ENCODE measurements at places on chromosomes 5 and 9. TPM values are rescaled to one million over a fixed set of nuclear protein-coding genes. Genes with fewer than 3 reads are reported as not detected.

Gene FST
- 3.4 TPM for total RNA-seq

DNA sequence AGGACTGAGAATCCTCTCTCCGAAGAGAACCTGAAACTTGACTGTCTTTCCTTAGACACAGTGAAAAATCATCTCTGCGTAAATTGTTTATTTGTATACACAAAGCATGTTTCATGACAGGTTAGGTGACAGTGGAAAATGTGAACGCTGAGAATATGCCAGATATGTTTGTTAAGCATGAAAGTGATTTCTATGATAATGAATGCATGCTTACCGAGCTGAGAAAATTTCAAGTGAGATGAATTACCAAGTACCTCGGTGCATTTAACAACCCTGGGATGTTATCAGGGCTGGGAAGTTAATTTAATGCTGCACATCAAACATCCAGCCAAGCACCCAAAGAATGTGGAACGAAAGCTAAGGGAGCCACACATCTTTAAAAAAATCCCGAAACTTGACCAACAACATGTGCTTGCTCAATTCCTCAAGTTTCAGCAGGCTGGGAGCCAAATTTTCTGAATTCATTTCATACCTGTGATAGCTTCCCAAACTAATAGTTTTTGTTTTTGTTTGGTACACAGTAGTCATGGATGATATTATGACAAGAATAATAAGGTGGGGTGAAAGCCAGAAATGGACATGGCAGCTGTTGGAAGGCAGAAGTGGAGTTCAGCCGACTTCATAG, 336.9 kb downstream of the ARHGEF28 start:
- no peak overlapping the region for H3K27ac ChIP-seq
- no peak for DNase-seq
- no peaks in the 10 kb centered on the region for H3K27me3 ChIP-seq
- no peaks in the 10 kb centered on the region for H3K36me3 ChIP-seq
- H3K4me3 ChIP-seq = no peak overlapping the region

Gene GABRP
- total RNA-seq = not detected

- no peak overlapping the region for H3K27ac ChIP-seq
- no peaks in the 10 kb centered on the region for H3K36me3 ChIP-seq
- H3K27me3 ChIP-seq = no peaks in the 10 kb centered on the region
- no peak for DNase-seq
These were observed 101.9 kb downstream of the NLN start for GRCh38 chr5:65823845-65824445.

- peaks cover 77% of the 10 kb centered on the region for H3K4me1 ChIP-seq
- peaks cover 13% of the 10 kb centered on the region for H3K36me3 ChIP-seq
- H3K27me3 ChIP-seq = no peaks in the 10 kb centered on the region
- no peak for DNase-seq
- H3K4me3 ChIP-seq = no peak overlapping the region
These were observed 4.7 kb downstream of the PFDN1 start for GRCh38 chr5:140298183-140298601.

GRCh38 chr5:73786043-73786831, 160.2 kb downstream of the ARHGEF28 start:
- no peaks in the 10 kb centered on the region for H3K36me3 ChIP-seq
- DNase-seq = no peak
- no peaks in the 10 kb centered on the region for H3K27me3 ChIP-seq
- H3K4me3 ChIP-seq = no peak overlapping the region
- no peak overlapping the region for H3K27ac ChIP-seq
- H3K4me1 ChIP-seq = no peaks in the 10 kb centered on the region

GRCh38 chr5:180808461-180809000, 5.9 kb upstream of the MGAT1 start:
- H3K36me3 ChIP-seq = no peaks in the 10 kb centered on the region
- H3K4me1 ChIP-seq = peaks cover 71% of the 10 kb centered on the region
- no peaks in the 10 kb centered on the region for H3K27me3 ChIP-seq
- peak overlapping the region; percentile 94 for H3K4me3 ChIP-seq
- H3K27ac ChIP-seq = peak overlapping the region; percentile 94

Gene IFNA1
- total RNA-seq = not detected

Gene MLANA
- total RNA-seq = not detected

DNA sequence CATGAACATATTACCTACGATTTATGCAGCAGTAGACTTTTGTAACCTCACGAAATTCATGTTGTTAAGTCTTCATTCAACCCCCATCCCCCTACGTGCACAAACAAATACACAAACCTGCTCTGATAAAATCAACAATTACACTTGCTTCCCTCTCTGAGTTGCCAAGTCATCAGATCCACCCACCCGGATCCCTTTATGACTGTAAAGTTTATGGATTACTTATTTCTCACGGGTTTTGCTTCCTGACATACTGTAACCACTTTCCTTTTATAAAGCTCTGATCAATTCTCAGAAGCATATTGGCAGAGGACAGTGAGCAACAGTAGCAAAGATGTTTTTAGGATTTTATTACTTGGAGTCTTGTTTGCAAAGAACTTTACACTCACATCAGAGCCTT, 70.5 kb downstream of the MLLT3 start:
- DNase-seq = no peak

- H3K27ac ChIP-seq = no peak overlapping the region
- H3K4me1 ChIP-seq = no peaks in the 10 kb centered on the region
- DNase-seq = no peak
- no peaks in the 10 kb centered on the region for H3K36me3 ChIP-seq
These were observed 44.3 kb downstream of the SLC28A3 start for GRCh38 chr9:84296146-84296843.

- H3K4me1 ChIP-seq = peaks cover 31% of the 10 kb centered on the region
- peak overlapping the region; percentile 79 for H3K4me3 ChIP-seq
- H3K36me3 ChIP-seq = no peaks in the 10 kb centered on the region
- DNase-seq = no peak
These were observed 2.7 kb downstream of the ANKRD33B start for GRCh38 chr5:10566543-10567068.

- DNase-seq = no peak
- H3K27ac ChIP-seq = no peak overlapping the region
- H3K4me1 ChIP-seq = peaks cover 25% of the 10 kb centered on the region
- no peak overlapping the region for H3K4me3 ChIP-seq
- H3K27me3 ChIP-seq = no peaks in the 10 kb centered on the region
These were observed 430.9 kb downstream of the DMAC1 start for GRCh38 chr9:7368410-7369292.

Gene EQTN
- total RNA-seq = not detected

- H3K27me3 ChIP-seq = no peaks in the 10 kb centered on the region
- DNase-seq = no peak
- no peak overlapping the region for H3K27ac ChIP-seq
- no peak overlapping the region for H3K4me3 ChIP-seq
These were observed 108.0 kb downstream of the STARD4 start for GRCh38 chr5:111404270-111404769.

GRCh38 chr9:34988218-34989002, 1.1 kb upstream of the DNAJB5 start:
- peak overlapping the region; percentile 93 for H3K27ac ChIP-seq
- H3K27me3 ChIP-seq = no peaks in the 10 kb centered on the region
- H3K4me3 ChIP-seq = peak overlapping the region; percentile 56
- no peaks in the 10 kb centered on the region for H3K36me3 ChIP-seq

DNA sequence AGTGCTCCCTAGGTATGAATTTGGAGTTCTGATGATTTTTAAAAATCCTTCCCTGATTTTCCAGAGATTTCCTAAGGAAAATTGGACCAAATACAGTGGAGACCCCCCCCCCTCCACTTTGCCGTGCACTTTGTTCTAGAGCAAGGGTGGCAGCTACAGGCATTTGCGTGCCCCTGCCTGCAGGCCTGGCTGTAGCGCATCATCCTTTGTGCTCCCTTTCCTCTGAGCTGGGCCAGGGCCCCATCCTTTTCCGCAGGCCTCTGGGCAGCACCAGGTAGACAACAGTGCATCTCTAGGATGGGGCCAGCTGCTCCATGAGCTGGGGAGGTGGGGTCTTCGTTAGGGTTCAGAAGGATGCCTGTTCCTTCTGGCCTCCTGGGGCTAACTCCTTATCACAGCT, 39.6 kb downstream of the TRIO start:
- no peaks in the 10 kb centered on the region for H3K36me3 ChIP-seq
- peaks cover 68% of the 10 kb centered on the region for H3K4me1 ChIP-seq
- no peak overlapping the region for H3K4me3 ChIP-seq
- peak overlapping the region; percentile 74 for H3K27ac ChIP-seq
- H3K27me3 ChIP-seq = no peaks in the 10 kb centered on the region
- DNase-seq = no peak

Gene EGFLAM
- 19.2 TPM for total RNA-seq

DNA sequence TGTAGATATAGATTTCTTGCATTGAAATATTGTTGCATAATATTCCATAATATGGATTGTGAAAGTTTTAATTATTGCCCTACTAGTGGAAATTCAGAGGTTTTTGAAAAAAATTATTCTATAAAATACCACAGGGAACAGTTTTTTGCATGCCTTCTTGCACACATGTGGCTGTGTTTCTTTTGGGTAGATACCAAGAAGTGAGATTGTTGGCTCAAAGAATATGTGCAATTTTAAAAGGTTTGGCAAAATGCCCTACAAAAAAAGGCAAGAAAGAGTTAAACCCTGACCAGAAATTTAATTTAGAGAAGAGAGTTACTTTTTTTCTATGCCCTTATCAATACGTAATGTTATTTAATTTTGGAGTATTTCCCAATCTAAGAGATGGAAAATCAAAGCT, 270.8 kb upstream of the DAPK1 start:
- peaks cover 13% of the 10 kb centered on the region for H3K27me3 ChIP-seq
- no peak overlapping the region for H3K4me3 ChIP-seq
- H3K27ac ChIP-seq = no peak overlapping the region

Gene RGS7BP
- 0.78 TPM for total RNA-seq

Gene FOXB2
- total RNA-seq = not detected

DNA sequence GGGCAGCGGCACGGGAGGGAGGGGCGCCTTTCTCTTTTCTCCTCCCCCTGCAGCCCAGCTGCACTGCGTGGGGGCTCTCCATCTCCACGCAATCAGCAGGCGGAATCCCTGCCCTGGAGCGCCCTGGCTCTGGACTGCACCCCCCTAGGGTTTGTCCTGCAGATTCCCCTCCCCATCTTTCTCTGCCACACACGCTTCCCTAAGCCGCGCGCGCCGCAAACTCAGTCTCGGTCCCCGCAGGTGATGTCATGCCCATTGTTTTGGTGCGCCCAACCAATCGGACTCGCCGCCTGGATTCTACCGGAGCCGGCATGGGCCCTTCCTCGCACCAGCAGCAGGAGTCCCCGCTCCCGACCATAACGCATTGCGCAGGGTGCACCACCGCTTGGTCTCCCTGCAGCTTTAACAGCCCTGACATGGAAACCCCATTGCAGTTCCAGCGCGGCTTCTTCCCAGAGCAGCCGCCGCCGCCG, at the start of gene KCNN2:
Gene KCNN2 (plus strand): TSS at position 347 of the 473 bp plus-strand sequence. CDS start 70 bp downstream, at position 417.
- H3K4me1 ChIP-seq = peaks cover 9% of the 10 kb centered on the region
- H3K4me3 ChIP-seq = peak within 1 kb of the TSS; percentile 78
- peak; percentile 54 for DNase-seq
- peak within 1 kb of the TSS; percentile 40 for H3K27ac ChIP-seq

Gene FOXD4
- 1.1 TPM for total RNA-seq

DNA sequence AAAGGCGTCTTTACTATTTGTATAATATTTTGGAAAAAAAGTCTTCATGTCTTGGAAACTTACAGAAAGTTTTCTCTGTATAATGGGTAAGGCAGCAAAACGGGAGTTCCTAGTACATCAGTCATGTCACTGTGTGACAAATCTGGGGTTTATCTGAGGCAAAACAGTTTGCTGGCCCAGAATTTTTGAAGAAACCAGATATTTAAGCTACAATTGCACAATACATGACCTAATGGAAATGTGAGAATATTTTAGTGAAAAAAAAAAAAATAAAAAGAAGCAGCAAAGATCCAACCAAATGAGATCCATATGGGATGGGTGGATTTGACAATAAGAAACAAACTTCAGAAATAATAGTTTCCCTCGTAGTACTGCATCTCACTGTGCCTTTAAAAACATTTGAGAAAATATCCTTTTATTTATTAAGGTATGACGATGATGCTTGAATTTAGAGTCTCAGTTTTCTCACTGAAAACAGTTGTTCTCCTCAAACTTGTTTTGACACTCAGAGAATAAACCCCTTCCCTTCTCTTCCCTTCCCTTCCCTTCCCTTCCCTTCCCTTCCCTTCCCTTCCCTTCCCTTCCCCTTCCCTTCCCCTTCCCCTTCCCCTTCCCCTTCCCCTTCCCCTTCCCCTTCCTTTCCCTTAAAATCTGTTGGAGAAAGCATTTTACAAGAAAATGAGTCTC, 180.5 kb upstream of the TUT7 start:
- no peak overlapping the region for H3K4me3 ChIP-seq
- H3K27ac ChIP-seq = peak overlapping the region; percentile 46
- no peaks in the 10 kb centered on the region for H3K4me1 ChIP-seq
- H3K27me3 ChIP-seq = no peaks in the 10 kb centered on the region
- no peaks in the 10 kb centered on the region for H3K36me3 ChIP-seq

DNA sequence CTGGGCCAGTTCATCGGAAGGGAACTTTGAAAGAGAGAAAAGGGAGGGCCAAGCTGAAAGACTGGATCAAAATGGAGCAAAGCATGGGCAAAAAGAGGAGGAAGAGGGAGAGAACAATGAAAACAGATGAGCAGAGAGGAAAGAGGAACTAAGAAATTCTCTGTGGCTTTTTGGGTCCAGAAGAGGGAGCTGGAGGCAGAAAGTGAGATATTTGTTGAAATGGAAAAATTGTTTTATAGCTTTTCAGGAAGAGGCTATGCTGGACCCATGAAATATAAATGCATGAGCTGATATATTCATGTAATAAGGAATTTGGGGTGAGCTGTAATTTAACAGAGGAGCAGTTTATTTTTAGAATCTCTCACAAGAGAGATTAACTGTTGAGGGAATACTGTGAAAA, 457.3 kb downstream of the DMAC1 start:
- H3K27ac ChIP-seq = no peak overlapping the region
- no peak overlapping the region for H3K4me3 ChIP-seq
- H3K4me1 ChIP-seq = no peaks in the 10 kb centered on the region
- DNase-seq = no peak

Gene FOXD4L4
- not detected for total RNA-seq

- no peak for DNase-seq
- peak overlapping the region; percentile 64 for H3K4me3 ChIP-seq
- H3K4me1 ChIP-seq = peaks cover 41% of the 10 kb centered on the region
- no peaks in the 10 kb centered on the region for H3K36me3 ChIP-seq
These were observed 518 bp downstream of the SPRY4 start for GRCh38 chr5:142324136-142324870.

Gene EIF4E1B
- total RNA-seq = not detected

Gene NOXA1
- 0.41 TPM for total RNA-seq

Gene MRPL50
- 13.7 TPM for total RNA-seq

- H3K4me3 ChIP-seq = no peak overlapping the region
- DNase-seq = no peak
- H3K27ac ChIP-seq = no peak overlapping the region
These were observed 20.5 kb downstream of the SPINK5 start for GRCh38 chr5:148084269-148084668.

DNA sequence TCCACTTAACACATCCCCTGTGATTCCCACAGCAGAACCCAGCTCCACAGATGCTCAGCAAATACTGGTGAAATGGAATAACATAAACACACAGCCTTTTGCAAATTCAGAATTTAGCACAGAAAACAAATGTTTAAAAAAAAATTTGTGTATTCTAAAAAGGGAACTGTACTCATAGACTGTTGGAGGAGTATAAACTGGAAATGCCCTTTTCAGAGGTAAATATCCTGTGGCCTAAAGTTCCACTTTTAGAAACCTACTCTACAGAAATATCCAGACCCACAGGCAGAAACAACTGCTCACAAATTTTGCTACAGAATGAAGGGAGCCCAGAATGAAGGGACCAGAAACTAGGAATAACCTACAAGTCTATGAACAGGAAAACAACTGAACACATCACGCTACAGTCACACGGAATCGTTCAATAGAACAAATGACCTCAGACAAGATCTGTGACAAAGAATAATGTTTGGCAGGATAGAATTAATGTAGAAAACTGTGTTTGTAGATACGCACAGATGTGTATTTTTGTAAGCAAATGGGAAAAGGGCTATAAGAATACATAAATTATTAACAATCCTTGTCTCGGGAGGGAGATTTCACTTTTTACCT, 78.5 kb downstream of the SHB start:
- no peak overlapping the region for H3K27ac ChIP-seq
- H3K27me3 ChIP-seq = no peaks in the 10 kb centered on the region
- no peaks in the 10 kb centered on the region for H3K36me3 ChIP-seq
- DNase-seq = no peak

Measured in gastrocnemius medialis (tissue), 4 donors.